ENCODE measurements at places on chromosomes 6 and 20. TPM values are rescaled to one million over a fixed set of nuclear protein-coding genes. Genes with fewer than 3 reads are reported as not detected.

DNA sequence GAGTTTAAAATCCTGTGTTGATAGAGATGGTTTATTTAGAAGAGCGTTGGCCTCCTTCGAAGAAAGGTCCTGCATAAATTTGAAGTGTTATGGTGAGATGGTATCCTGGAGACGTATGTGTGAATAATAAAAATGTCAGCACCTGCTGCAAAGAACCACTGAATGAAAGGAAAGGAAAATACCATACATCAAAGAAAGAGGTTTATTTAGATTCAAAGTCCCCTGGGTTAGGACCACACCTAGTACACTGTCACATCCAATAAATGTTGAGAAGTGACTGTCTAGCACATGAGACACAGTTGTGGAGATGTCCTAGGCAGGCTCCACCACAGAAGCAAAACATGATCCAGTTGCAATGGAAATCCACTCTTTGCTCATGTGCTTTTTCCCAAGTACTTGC is 214.7 kb downstream of the PAX1 start:
- DNase-seq, result no peak

GRCh38 chr6:73461537-73462350 is at the start of gene MTO1:
MTO1 (plus strand) TSS chr6:73461737; CDS start chr6:73461855, 118 bp downstream.
- peak; percentile 98 for DNase-seq

DNA sequence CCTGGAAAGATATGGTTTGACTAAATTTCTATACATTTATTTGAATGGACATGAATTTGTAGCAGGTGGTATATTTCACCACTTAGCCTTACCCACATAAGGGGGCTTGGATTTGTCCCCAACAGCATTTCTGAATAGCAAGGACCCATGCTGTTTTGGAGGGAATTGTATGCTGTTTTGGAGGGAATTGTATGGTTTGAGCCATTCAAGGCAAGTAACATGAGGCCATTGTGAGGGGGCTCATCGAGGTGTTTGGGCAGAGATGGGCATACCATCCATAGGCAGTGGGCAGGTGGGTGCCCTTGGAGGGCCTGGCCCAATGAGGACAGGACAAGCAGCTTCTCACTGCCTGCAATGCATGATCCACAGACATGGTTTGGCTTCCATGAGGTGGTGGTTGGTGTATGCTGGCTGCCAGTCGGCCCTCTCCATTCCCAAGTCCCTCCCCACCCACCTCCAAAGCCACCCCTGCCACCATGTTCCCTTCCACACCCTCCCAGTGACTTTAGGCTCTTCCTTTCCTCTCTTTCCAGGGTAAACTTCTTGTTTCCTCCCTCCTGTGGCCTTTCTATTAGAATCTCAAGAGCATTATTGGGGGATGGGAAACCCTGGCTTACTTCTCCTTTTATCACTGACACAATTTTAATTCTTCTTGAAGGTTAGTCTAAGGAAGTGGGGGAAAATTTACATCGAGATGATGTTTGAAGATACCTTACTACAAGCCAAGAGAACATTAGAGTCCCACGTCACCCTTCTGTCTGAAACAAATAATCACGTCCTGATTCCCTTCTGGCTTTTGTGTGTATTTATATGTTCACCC is 13.2 kb upstream of the PXDC1 start:
- peak; percentile 80 for DNase-seq

GRCh38 chr6:130394246-130394645 is 28.4 kb downstream of the TMEM200A start:
- no peak for DNase-seq

GRCh38 chr6:42530751-42531150 is 33.1 kb upstream of the UBR2 start:
- DNase-seq, result no peak

- no peak for DNase-seq
These were observed 143.6 kb upstream of the TMEM170B start for GRCh38 chr6:11393713-11394627.

DNA sequence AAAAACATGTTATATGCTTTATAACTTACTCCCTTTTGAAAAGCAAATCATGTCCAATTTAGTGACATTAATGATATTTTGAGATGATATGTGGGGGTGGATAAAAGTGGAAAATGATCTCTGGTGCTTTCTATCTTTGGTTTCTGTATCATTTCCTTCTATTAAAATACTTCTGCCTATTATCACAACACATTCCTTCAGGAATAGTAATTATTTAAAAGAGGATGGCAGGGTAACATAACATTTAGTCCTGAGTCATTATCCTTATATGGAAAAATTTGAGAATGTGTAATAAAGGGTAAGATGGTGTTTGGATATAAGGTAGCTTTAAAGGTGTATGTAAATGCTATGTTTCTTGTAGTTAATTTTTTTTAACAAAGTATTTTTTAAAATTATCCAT is 657.7 kb downstream of the PHF3 start:
- no peak for DNase-seq

DNA sequence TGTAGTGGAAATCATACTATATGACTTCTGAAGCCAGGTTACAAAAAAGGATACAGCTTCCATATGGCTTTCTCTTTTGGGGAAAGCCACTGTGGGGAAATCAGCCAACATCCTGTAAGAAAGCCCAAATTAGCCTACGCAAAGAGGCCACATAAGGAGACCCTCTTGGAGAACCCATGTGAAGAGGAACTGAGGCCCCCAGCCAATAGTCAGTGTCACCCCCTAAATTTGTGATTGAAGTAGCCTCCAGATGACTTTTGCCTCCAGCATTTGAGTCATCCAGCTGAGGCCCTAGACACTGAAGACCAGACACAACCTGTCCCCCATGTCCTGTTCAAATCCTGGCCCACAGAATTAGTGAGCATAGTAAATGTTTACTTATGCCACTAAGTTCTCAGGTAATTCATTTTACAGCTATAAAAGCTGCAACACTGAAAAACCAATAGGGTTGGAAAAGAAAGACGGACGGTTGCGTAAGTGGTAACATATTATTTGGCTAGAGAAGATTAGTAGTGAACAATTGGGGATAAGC is 60.4 kb downstream of the HMGCLL1 start:
- DNase-seq, result no peak

GRCh38 chr6:160895562-160895961 is 96.0 kb upstream of the MAP3K4 start:
- no peak for DNase-seq

- DNase-seq, result no peak
These were observed 556 bp downstream of the NKX2-4 start for GRCh38 chr20:21396599-21397340.

GRCh38 chr20:36144336-36144735 is 10.2 kb upstream of the EPB41L1 start:
- no peak for DNase-seq

DNA sequence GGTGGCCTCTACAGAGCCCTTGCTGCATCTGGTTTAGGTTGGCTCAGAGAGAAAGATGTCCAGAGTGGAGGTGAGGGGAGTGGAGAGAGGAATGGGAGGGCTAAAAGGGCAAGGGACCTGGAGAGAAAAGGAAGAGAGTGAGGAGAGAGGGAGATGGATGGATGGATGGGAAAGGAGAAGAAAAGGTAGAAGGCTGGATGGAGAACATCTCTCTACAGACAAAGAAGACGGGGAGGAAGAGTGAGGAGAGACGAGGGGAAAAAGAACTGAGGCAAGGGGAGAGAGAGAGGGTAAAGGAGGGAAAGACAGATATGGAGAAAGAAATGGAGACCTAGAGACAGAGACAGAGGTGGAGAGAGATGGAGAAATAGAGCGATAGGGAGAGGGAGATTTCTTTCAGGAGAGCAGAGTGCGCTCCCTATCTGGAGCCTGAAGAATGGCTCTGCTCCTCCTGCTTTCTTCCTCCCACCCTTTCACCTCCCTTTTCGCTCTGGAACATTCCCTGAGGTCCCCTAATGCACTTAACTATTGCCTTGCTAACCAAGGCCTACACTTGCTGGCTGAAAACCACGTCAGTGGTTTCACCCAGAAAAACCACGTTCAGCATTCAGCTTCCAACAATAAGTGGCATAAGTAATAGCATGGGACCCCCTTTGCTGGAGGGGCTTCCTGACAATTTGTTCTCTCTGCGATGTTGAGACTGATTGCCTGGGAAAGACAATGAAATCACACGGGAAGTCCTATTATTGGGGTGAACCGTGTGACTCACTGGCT is 286.3 kb downstream of the CDH26 start:
- DNase-seq, result peak; percentile 25

GRCh38 chr6:45538641-45539547 is 161.2 kb upstream of the SUPT3H start:
- DNase-seq, result peak; percentile 70

GRCh38 chr6:7587631-7588100 is 2.3 kb upstream of the SNRNP48 start:
- no peak for DNase-seq

DNA sequence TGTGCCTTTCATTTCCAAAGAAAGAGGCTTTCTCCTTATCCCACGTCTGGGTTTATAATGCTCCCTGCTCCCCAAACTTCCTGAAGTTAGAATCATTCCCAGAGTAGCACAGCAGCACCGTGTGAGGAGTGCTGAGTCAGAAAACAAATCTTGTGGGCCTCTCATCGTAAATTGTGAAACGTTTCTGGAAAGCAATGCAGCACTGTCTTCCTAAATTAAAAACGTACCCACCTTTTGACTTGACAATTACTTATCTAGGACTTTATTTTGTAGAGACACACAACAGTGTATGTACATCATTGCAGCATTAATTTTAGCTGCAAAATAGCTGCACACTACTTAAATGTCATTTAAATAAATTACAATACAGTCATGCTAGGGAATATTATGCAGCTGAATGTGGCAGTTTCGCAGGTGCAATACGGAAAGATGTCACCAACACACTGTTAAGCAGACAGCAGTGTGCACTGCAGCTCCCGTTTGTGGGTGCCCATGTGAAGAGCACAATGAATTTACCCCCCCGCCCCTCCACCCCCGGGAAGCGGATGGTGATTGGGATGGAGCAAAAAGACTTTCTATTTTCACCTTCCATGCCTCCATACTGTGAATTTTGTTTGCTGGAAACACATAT is 30.8 kb downstream of the RRBP1 start:
- no peak for DNase-seq

- DNase-seq, result no peak
These were observed 628.1 kb upstream of the CITED2 start for GRCh38 chr6:140002396-140003022.

- DNase-seq, result peak; percentile 65
These were observed 67.9 kb downstream of the EZR start for GRCh38 chr6:158751224-158751623.

DNA sequence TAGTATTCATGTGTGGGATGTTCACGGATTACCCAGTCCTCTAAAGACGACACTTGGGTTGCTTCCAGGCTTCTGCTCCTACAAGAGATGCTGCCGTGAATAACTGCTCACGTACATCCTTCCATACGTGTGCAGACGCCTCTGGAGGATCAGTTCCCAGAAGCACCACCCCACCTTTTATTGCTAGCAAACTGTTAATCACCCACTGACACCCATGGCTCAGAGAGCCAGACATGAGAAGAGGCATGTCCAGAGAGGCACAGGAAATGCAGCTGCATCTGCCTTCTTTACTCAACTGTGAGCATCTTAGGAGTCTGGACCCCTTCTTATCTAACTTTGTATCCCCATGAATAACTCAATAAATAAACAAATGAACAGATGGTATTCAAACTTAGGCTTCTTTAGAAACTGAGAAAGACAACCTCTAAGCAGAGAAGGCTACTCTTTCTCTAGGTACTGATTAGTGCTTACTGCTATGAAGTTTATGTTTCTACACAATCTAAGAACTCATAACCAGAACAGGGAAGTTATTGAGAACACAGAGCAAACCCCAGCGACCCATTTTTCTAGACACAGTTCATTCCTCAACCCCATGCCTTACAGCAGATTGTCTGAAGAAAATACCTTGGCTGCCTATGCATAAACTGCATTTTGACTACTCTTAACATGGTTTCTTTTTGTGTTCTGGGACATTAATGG is 228.7 kb upstream of the RREB1 start:
- DNase-seq, result no peak

DNA sequence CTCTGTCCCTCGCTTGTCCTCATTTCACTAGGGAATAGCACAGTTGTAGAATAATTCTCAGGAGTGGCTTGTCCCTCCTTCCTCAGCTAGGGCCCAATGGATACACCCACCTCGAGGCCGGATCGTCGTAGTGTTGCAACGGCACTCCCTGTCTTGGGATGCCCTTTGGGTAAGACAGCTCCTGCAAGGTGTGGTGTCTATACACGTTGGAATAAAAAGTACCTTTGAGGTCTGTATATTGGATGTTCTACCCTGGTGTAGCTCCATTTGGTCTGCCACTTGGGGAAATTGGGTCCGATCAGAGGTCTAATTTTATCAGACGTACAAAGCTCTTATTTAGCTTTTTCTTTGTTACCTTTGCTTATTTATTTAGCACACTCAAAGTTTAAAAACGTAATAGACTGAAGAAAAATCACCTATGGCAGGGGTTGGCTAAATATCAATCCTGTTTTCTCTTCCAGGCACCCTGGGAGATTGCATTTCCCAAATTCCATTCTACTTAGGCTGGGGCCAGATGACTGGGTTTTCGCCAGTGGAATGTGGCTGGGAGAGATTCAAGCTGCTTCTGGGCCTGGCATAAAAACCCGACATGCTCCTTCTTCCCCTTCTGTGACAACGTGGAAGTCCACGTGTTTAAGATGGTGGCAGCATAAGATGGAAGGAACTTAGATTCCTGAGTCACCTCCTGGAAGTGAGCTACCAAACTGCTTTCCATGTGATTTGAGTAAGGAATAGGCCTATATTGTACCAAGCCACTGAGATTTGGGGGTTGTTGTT is 82.3 kb upstream of the CD83 start:
- DNase-seq, result no peak

DNA sequence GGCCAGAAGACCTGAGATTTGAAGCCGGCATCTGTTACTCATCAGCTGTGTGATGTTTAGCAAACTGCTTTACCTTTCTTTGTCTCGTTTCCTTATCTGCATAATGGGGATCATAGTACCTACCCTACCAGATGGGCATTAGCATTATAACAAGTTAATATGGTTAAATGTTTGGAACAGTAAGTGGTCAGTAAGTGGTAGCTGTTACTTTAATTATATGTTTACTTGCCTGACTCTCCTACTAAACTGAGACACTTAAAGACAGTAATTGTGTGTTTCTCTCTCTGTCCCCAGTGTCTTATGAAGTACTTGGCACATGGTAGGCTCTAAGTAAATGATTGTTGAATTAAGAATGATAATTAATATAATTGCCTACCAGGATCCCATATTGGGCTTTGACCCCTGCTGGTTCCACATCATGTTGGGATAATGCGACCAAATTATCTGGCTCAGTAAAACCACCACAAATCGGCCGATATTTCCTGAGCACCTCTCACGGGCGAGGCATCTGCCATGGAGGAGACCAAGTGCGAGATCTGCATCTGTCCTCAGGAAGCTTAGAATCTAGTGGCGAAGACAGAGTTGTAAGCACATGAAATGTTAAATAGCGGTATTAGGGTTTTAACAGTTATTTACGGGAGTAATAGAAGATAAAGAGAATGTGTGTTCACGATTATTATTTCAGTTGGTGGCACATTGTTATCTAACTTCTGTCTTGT is 31.4 kb downstream of the PTK7 start:
- DNase-seq, result no peak

The ENPP1 gene
- total RNA-seq, result 7.6 TPM

The JPH2 gene
- total RNA-seq, result 4.4 TPM

The SAYSD1 gene
- total RNA-seq, result 16.4 TPM

The TBC1D7 gene
- total RNA-seq, result 13.9 TPM

The LTB gene
- total RNA-seq, result not detected

The STK4 gene
- 28.4 TPM for total RNA-seq

The TCF15 gene
- not detected for total RNA-seq

The SLC32A1 gene
- not detected for total RNA-seq

The HLA-DRA gene
- 274 TPM for total RNA-seq

The COL20A1 gene
- total RNA-seq, result not detected

The SLC17A2 gene
- total RNA-seq, result not detected
